ENCODE measurements at places on chromosomes 5 and 9. TPM values are rescaled to one million over a fixed set of nuclear protein-coding genes. Genes with fewer than 3 reads are reported as not detected.

GRCh38 chr5:166979307-166979895 is 1312.0 kb upstream of the WWC1 start:
- DNase-seq, result no peak

Gene IL31RA
- 0.12 TPM for polyA plus RNA-seq

GRCh38 chr9:113154471-113154870 is 3.7 kb downstream of the SLC31A2 start:
- DNase-seq, result no peak

DNA sequence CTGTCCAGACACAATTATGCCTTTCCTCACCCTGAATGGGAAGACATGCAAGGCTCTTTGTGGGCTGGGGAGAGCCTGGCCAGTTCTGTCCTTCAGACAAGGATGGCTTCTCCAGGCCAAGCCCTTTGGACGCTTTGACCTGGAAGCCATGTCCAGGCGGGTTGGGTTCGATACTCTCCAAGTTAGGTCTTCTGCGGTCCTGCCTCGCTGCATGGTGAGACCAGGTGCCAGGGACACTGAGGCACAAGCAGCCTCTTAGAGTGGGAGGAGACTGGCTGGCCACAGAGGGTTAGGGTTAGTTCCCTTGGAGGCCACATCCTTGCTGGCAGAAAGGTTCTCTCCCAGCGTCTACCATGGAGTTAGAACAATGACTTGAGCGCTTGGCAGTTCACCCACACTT is 67.6 kb downstream of the SHB start:
- no peak for DNase-seq

Gene SLC31A2
- 2.7 TPM for polyA plus RNA-seq

- no peak for DNase-seq
These were observed 137.6 kb downstream of the ADGRV1 start for GRCh38 chr5:90696153-90696552.

Gene GRIN3A
- polyA plus RNA-seq, result 2.0 TPM

GRCh38 chr5:113293068-113293974 is 141.5 kb downstream of the TSSK1B start:
- no peak for DNase-seq

GRCh38 chr5:148739023-148739422 is 84.7 kb upstream of the HTR4 start:
- no peak for DNase-seq

GRCh38 chr5:60977956-60978737 is 33.1 kb downstream of the NDUFAF2 start:
- no peak for DNase-seq

DNA sequence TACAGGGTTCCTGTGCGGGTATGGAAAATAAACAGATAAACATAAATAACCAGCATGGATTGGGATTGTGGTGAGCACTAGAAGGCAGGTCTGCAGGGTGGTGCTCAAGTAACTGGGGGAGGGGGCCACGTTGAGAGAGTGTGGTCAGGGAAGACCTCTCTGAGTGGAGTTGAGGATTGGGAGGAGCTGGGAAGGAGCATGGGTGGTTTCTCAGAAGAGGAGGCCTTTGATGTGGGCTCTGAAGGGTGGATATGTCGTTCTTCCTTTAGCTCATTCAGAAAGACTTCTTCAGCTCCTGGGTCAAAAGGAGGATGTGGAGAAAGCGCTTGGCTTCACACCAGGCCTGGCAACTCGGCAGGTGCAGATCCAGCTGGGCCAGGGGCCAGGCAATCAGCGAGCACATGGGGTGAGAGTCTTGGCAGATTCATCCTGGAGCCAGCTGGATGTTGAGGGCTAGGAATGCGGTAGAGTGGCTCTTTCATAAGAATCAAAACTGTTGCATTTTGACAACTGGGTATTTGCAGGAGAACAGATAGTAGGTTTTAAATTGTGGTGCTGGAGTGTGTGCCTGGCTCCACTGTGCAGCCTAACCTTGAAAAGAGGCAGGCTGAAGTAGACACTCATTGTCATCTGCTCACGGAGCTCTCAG is 71.7 kb downstream of the PCSK5 start:
- DNase-seq, result no peak

Gene LOX
- polyA plus RNA-seq, result 38.0 TPM

GRCh38 chr9:6024035-6024554 is 8.7 kb upstream of the RANBP6 start:
- no peak for DNase-seq

DNA sequence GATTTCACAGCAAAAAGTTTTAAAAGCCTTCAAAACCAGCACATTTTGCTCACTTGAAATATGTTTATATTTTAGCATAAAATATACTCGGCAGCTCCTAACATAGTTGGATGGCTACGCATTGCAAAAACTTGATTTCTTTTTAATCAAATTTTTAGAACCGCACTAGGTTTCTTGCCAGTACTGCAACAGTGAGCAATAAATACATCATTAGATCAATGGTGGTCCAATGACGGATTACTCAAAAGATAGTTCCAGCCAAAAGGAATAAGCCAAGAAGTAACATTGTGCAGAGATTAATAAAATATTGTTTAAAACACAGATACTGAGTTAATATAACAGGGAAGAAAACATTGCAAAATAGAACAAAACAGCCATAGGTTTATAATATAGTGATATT is 5.5 kb downstream of the MARCHF3 start:
- DNase-seq, result no peak

DNA sequence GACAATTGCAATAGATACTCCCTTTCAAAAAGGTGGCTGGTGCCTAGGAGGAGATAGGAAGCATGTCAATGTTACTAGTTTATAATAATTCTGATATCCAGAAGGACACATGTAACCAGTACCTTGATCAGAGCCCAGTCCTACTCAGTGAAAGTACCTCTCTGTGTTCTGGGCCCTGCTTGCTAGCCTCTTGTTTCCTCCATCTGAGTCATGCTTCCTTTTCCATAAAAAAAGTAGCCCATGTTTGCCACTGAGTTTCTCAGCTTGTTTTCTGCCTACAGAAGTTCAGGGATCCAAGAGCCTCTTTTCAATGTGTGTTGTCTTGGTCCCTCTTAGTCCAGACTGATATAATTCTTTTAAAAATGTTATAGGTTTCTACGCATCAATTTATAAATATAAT is 149.0 kb downstream of the SSBP2 start:
- DNase-seq, result no peak

DNA sequence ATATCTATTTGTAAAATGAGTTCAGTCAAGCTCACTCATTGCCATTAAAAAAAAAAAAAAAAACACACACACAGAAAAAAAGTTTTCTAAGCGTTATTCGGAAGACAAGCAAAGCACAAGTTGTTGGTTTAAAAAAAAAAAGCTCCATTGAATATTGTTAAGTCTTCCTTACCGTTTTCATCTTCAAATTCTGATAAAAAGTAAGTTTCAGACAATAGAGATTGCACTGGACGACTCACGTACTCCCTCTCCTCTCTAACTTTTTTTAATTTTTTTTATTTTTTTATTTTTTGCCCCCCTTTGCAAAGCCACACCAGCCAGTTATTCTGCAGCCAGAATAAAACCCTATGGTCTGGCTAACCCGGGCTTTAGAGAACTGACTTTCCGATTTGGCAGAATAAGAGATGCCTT is 544 bp downstream of the ADAMTS6 start:
- DNase-seq, result peak; percentile 10

Gene RAD23B
- 131 TPM for polyA plus RNA-seq

DNA sequence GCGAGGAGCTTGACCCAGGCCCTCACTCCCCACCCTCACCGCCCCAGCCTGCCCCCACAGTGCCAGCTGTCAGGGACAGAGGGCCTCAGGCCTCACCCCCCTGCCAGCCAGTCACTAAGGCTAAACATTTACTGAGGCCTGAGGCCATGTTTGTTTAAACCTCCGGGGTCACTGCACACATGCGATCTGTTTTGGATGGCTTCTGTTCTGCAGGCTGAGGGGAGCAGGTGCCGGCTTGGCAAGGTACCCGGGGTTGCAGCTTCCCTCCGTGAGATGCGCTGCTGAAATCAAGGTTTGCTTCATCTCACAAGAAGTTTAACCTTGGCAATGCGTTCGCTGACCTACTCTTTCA is 103.3 kb upstream of the BOD1 start:
- no peak for DNase-seq

GRCh38 chr5:351921-352245 is 30.4 kb downstream of the AHRR start:
- DNase-seq, result no peak

DNA sequence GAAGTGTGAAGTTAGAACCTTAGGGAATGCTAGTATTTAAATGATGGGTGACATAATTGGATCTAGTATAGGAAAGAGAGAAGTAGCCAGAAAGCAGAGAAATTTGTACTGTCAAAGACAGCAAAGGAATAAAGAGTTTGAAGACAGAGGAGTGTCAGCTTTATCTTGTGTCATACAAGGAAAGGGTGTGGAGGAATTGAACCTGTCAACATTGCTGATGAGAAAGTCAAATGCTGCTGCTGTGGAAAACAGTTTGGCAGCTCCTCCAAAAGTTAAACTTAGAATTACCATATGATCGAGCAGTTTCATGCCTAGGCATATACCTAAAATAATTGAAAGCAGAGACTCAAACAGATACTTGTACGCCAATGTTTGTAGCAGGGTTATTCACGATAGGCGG is 63.7 kb downstream of the DENND4C start:
- DNase-seq, result no peak

- DNase-seq, result no peak
These were observed 88.3 kb downstream of the LHX2 start for GRCh38 chr9:124099860-124100259.

- DNase-seq, result no peak
These were observed 21.7 kb downstream of the CLPTM1L start for GRCh38 chr5:1322955-1323802.

DNA sequence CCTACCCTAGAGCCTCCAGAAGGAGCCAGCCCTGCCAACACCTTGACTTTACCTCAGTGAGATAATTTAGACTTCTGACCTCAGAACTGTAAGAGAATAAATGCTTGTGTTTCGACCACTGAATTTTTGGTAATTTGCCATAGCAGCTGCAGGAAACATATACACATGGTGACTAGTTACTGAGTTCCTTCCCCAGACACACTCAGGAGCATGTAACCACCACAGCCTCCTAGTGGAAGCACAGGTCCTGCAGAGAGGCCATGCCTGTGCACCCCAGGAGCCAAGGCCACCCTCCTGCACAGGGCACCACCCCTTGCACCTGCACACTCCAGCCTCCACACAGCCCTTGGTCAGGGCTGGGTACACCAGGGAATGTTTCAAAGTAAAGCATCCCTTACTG is 7.6 kb upstream of the CAMSAP1 start:
- no peak for DNase-seq

Gene FUBP3
- 76.6 TPM for polyA plus RNA-seq

DNA sequence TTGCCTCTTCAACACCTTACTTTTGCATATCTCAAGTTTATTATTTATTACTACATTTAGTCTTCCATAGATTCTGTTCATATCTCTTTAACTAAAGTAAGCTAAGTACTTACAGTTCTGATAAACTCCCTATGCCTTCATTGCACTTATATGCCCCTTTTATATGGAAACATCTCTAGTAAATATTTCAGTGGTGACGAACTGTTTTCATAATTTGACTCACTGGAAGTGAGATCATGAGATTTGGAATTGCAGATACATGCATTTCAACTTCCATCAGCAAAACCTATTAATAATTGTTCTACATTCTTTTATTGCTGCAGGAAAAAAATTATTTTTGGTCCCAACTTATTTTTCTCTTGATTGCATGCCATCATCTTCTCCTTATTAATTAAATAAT is 263.5 kb downstream of the CD180 start:
- DNase-seq, result no peak

DNA sequence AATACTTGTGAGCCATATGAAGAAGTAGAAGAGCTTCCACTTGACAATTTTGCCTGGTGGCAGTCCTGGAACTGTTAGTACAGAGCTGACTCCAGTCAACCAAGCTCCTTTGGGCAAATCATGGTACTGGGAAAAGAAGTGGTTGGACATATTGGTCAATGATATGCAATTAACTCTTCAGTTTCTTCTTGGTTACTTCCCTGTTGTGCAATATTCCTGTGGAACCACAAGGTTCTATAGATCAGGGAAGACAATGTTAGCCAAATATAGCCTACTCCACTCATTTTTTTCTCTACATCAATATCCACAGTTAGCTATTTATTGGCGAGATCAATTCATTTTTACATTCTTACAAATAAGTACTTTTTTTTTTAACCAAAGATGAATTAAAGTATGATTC is 14.4 kb upstream of the GDA start:
- DNase-seq, result no peak

GRCh38 chr5:32406650-32407049 is 37.9 kb downstream of the ZFR start:
- no peak for DNase-seq

Gene LCP2
- 3.1 TPM for polyA plus RNA-seq

- no peak for DNase-seq
These were observed 8.3 kb upstream of the ABCA1 start for GRCh38 chr9:104936291-104936690.

DNA sequence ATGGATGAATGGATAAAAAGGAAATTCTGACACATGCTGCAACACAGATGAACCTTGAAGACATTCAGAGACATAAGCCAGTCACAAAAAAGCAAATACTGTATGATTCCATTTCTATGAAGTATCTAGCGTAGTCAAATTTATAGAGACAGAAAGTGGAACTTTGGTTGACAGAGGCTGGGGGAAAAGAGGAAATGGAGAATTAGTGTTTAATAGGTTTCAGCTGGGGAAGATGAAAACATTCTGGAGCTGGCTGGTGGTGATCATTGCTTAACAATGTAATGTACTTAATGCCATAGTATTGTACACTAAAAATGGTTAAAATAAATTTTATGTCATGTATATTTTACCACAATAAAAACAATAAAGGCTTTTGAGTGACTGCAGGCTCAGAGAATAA is 24.2 kb downstream of the PPIC start:
- DNase-seq, result no peak

Gene TAF11L10
- not detected for polyA plus RNA-seq

Gene IL17B
- 1.1 TPM for polyA plus RNA-seq

- DNase-seq, result no peak
These were observed 4.0 kb downstream of the MAN2A1 start for GRCh38 chr5:109693535-109694400.

DNA sequence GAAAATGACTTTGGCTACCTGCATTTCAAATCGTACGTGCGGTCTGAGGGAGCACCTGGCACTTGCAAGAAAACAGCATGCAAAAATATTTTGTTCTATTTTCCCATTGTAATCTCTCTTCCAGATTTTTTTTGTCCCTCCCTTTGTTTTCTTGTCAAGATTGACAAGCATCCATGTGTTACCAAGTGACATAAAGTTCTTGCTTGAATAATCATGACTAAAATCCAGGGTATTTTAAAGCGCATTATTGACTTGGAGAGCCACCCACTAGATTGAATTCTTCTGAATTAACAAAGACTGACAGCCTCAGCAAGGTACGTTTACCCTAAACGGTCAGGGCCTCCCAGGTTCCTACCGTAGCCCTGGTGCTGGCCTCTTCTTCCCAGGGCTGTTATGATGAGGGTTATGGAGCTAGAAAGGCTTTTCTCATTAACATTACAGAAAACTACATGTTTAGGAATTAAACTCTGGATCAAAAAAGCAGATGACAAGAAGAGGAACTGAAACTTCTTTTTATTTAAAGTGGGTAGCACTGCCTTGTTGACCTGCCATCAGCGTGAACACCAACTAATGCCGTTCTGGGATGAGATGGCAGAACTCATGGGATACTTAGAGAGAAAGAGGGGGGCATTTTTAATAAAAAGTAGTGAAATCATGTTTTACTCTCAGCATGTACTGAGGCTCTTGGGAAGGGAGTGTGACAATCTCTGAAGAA is 297.0 kb downstream of the EFNA5 start:
- DNase-seq, result no peak

Data from left renal cortex interstitium (tissue), 4 donors.